ENCODE measurements at places on chromosomes 1 and 21.

- DNase-seq = no peak
These were observed 119.0 kb downstream of the SIM2 start for GRCh38 chr21:36817732-36818450.

GRCh38 chr1:187762118-187762517 lies 933.4 kb downstream of the PLA2G4A start:
- DNase-seq = no peak

DNA sequence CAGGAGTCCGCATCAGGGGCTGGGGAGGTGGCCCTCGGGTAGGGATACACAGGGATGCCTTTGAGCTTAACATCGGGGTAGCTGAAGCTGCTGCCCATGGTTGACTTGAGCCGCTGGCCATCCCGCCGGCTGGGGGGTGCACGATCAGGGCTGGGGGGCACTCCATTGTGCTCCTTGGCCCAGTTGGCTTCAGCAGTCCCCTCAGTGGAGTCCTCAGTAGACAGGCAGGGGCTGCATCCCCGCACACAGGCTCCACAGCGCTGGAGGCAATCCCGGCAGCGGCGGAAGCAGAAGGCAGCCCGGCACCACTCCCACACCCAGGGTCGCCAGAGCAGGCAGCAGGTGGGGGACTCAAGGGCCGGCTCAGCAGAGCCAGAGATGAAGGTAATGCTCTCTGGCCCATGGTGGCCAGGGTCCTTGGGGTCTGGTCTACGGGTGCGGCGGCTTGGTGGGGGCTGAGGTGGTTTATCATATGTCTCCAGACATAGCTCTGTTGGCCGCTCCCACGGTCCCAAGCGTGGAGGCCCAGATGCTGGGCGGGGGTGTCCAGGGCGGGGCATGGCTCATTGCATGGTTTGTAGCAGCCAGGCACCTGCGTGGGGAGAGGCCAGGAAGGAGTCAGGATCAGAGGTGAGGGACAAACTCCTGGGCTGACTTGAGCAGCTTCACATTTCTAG lies 8.3 kb downstream of the KDF1 start:
- no peak for DNase-seq

DNA sequence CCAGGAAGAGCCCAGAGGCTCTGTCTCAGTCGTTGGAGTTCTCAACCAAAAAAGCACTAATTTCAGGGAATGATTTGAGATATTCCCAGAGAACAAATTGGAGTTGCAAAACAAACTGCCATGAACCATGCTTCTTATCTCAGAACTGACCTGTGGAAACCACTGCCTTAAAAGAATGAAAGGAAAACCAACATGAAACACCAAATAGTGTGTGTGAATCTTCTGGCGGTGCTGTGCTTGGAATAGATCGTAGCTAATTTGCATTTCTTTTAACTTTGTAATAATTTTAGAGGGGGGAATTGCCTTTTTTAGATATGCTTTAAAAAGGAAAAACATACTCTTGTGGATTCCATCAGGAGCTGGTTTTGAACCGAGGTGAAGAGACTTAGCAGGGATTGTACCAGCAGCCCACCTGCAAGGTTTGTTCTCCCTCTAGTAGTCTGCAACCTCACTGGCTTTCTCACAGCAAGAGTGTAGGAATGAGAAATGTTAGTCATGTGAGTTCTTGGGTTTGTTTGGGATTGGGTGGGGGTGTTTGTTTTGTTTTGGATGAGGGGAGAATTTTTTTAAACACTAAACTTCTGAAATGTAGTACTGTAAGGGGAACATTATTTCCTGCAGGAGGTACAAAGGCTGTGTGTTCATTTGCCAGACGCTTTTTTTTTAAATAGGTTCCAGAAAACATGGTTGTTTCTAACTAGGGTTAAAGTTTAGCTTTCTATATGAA lies 45.7 kb upstream of the ANGPTL1 start:
- no peak for DNase-seq

DNA sequence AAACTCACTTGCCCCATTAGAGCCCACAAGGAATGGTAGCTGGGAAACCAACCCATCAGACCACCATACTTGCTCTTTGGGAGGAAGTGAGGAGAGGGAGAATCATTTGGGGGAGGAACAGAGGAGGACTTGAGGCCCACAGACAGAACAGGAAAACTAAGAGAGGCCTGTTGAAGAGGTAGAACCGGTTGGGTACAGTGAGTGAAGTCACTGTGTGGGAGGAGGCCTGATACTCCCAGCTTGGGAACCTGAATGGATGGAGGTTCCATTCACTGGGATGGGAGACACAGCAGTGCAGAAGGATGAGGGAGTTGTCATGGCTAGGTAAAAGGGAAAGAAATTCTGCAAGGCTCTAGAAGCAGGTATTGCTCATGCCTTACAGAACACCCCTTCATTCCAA lies 63.4 kb upstream of the PSEN2 start:
- no peak for DNase-seq

- DNase-seq = no peak
These were observed 136.3 kb downstream of the PEX14 start for GRCh38 chr1:10610901-10611600.

Data from natural killer cell (primary cell).